ENCODE measurements at places on chromosomes 11 and 22.

DNA sequence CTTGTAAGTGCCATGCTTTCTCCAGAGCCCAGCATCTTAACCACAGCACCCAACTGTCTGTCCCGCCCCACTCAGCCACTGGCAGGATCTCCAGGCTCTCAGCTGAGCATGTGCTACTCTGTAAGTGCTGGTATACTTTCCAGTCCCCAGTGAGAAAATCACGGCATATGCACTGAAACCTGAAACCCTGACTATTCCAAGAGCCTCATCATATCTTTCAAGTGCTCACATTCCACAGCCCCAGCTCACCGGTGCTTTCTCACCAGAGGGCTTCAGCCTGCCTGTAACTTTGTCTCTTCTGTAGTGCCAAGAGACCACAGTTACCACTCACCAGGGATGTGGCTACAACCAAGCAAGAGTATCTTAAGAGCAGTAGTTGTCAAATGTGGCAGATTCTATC lies 24.4 kb upstream of the PAMR1 start:
- DNase-seq: peak; percentile 93

DNA sequence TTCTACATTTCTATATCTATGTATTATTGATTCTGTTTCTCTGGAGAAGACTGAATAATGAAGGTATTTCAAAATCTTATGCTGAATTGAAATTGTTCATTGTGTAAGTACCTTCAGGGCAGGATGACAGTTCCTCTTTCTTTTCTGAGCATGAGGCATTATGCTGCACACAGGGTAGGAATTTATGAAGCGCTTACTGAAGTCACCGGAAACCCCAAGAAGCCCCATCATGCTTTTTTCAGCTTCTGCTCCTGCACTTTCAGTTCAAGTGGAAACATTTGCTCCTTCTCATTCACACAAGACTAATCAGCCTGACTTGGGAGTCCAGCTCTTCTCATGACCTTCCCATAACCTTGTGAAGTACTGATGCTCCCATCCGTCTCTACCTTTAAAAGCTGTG lies 314.7 kb upstream of the SORL1-AS1 start:
- no peak for DNase-seq

DNA sequence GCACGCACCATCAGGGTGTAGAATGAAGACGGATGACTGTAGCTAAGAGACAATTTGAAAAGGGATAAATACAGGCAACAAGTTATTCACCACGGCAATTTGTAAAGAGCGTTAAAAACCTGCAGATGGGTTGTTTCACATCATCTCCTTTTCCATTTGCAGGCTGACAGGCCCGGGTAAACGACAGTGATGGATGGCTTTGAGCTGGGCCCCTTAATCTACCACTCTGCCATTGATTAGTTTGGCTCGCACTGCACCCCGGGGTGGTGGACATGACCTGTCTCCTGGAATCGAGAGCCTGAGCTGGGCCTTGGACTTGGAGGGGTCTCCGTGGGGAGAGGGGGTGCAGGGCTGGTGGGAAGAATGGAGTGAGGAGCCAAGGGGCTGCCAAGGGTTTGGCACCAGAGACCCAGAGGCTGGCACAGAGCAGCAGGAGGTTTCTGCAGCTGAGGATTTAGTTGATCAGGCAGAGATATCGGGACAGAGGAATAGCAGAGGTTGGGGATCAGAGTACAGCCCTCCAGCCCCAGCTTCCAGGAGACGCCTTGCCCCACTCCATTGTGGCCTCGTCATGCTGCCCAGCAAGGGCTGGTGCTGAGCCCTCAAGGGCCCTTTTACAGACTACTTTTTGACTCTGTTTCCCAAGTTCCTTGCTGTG lies 110.6 kb upstream of the NECTIN1 start:
- no peak for DNase-seq

DNA sequence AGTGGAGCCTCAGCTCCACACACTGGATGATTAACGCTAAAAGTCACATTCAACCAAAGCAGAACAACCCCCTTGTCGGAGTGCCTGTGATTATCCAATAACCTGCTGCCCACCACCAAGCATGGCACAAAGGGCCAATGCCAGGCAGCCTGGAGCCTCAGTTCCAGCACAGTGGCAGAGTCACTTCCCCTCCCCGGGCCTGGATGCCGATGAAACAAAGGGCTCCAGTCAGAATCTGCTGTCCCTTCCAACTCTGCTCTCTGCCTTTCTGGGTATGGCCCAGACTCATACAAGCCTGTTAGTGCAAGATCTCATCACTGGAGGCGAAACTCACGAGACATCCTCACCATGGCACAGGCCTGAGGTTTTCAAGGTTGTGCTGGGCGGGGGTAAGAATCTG lies 52.1 kb downstream of the CLTCL1 start:
- no peak for DNase-seq

GRCh38 chr11:101727451-101727850 lies 143.6 kb upstream of the TRPC6 start:
- DNase-seq: no peak

GRCh38 chr11:39806652-39807051 lies 1652.8 kb downstream of the LRRC4C start:
- DNase-seq: no peak

Measured in fibroblast of skin of scalp (primary cell).